ENCODE measurements at places on chromosomes 12 and 14.

DNA sequence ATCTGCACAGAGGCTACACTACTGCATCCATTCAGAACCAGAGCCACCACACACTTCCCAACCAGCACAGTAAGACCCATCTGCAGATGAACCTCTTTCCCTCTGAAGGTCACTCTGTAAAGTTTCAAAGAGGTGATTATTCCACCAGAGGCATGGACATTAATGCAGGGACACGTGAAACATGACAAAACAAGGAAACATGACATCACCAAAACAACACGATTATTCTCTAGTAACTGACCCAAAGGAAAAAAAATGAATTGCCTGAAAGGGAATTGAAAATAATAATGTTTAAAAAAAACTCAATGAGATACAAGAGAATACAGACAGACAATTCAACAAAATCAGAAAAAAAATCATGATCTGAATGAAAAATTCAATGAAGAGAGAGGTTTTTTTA lies 139.1 kb downstream of the RERGL start:
- no peak for DNase-seq

DNA sequence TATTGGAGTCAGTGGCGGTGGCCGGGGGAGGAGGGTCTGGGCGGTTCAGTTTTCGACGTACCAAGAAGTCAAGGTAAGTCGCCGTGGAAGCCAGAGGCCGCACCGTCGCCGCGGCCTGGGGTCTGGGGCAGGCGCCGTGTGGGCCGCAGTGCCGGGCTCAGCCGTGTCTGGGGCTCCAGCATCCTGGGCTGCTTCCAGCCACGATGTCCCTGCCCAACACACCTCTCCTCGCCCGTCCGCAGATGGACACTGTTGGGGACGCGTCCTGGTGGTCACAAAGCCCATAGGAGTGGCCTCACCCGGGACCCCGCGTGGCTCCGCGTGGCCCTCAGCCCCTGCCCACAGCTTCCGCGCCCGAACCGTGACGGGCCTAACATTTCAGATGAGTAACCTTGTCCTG lies 59.1 kb downstream of the FBRSL1 start:
- no peak for DNase-seq

GRCh38 chr14:74578479-74578878 lies 33.6 kb downstream of the LTBP2 start:
- DNase-seq = no peak

DNA sequence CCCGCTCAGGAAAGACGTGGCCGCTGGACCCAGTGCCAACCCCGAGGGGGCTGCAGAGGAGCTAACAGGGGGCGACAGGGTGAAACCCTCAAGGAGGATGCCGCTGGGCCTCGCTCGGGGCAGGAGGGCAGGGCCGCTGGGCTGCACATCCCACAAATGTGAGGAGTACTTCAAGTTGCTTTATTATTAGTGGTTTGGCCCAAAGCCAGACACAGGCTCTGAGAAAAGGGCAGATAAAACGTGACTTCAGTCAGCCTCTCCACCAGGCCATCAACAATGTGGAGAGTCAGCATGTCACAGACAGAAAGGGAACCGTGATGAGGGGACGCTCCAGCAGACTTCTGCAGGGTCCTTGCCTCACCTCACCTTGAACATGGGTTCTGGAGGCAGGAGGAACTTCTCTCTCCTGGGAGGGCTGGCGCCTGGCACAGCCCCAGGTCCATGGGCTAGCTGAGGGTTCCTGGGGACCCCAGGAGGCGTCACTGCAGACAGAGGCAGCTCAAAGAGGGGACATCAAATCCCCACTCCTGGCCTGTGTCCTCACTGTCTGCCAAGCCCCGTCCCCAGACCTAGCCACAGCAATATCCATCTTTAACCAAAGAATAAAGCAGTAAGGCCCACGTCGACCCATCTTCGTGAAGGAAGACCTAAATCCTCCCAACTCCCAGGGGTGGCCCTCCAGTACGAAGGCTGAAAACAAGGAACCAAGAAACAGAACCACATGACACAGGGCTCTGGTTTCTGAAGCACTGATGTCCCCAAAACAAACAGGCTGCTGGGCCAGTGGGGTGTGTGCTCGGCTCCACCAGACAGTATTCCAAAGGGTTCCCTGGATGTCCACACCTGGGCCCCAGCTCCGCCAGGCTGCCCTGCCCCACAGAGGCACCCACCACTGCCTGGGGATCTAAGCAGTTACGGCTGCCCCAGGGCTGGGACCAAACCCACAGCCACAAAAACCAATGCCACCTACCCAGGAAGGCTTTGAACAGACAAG lies 35.1 kb downstream of the CCDC85C start:
- DNase-seq = no peak

GRCh38 chr12:95205685-95206084 lies 11.6 kb downstream of the FGD6 start:
- DNase-seq = no peak

GRCh38 chr14:95444132-95445129 lies 72.0 kb downstream of the SYNE3 start:
- DNase-seq = no peak

DNA sequence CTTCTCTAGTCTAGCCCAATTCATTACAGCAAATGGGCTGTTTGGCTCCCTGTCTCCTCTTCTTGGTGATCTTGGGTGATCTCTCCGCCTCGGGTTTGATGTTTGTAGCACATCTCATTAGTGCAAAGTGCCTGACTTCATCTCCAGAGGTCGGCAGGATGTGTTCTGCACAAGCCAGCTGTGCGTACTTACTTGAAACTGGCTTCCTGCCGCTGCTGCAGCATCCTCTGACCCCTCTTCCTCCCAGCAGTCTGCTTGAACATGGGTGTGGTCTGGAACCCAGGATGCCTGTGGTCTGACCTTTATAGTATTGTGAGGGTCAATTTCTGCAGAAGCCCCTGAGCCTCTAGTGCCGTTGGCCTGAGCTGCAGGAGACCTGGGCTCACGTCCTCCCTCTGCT lies 99.2 kb downstream of the BEGAIN start:
- DNase-seq = no peak

GRCh38 chr12:51187370-51187987 lies 14.5 kb upstream of the TFCP2 start:
- DNase-seq = no peak

- DNase-seq = no peak
Observed at GRCh38 chr12:104319028-104319427, 15.5 kb downstream of the EID3 start.

DNA sequence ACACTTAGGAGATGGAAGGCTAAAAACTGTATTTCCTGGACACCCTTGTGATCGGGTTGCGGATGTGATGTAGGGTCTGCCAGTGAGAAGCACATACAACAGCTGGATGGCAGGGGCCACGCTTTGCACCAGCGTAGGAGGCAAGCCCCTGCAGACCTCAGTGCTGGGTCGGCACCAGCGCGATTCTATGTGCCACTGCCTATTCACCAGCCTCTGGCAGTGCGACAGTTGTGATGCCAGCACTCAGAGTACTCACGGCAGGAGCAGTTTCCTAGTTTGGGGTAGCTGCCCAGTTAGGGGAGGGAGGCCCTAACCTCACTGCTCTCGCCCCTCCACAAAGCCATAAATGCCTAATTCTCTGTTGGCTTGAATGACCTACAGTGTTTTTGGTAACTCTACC lies 31.6 kb downstream of the SPTLC2 start:
- no peak for DNase-seq

DNA sequence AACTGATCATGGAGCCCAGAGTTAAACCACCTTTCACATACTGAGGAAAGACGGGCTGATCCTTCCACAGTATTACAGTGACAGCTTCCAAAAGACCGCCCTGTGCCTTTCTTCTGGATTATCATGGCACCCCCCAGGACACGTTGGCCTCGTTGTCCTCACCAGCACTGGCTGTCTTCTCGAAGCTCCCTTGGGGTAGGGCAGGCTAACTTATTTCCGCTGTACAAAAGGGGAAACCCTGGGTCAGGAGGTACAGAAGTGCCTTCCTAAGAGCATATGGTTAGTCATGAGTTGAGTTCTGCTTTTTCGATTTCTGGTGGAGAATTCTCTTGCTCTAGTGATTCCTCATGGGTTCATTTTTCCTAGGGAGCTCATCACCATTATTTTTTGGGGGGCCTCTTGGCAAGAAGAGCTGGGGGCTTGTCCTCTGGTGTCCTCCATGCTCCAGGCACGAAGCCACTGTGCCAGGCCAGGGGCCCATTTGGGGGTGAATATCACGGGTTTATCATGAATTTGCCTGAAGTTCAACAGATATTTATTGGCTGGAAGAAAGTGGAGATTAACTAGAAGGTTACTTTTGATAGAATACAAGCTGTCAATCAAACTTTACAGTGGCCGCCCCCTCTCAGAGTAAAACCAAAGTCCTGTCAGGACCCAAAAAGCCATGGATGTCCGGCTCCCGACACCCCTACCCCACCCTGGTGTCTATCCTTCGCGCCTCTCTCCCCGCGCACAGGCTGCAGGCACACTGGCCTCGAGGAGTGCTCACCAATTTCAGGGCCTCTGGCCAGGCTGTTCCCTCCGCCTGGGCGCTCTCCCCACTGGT lies 8.8 kb upstream of the TRAF3 start:
- no peak for DNase-seq

DNA sequence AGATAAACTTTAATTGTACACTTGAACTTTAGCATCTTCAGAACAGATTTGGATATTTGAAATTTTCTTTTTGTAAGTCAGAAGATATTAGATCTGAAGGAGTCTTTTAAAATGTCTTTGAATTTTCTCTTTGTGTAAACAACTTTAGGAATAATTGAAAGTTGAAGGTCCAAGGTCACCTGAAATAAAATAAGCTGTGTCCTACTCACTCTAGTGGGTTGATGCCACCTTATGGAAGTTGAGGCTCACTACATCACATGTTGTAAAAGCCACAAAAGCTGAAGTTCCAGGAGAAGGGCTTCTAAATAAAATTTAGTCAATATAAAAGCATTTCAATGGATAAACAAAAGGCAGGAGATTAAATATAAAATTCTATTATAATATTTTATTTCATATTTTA lies 122.0 kb upstream of the ATXN7L3B start:
- no peak for DNase-seq

DNA sequence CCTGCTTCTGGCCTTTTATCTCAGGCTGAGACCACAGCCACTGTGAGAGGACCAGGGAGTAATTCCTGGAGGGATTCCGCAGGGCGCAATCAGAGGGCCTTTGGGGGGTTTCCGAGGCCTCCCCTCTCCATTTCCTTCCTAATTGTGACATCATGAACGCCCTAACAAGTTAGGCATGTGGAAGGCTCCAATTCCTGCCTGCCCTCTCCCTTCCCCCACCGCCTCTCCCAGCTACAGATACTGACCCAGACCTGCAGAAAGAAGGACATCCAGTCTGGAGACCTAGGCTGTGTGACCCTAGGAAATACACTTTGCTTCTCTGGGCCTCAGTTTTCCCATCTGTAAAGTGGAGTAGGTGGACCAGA lies 637.9 kb downstream of the MED13L start:
- DNase-seq = no peak

DNA sequence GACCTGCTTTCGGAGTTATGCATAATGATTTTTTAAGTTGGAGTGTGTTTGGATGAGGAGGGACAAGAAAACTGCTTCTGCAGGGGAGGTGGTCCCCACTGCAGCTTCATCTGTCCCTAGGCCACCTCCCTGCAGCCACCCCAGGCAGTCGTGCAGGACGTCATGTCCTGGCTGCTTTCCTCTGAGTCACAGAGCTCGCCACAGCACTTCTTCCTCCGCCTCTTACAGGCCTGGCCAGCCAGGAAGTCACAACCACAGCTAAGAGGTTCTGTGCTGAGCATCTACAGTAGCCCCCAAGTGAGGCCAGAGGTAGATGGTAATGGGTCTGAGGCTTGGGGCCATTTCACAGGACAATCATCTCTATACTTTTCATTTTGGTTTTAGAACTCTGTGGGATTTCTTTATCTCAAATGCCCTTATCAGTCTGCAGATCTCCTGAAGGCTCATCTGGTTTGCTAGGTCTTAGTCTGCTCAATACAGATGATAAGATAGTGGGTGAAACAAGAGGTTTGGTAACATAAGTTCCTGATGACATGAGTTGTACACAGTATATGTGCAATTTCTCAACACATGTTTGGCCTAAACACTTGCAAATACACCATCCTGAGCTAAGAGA lies 106.4 kb downstream of the ARF6 start:
- DNase-seq = peak; percentile 33

DNA sequence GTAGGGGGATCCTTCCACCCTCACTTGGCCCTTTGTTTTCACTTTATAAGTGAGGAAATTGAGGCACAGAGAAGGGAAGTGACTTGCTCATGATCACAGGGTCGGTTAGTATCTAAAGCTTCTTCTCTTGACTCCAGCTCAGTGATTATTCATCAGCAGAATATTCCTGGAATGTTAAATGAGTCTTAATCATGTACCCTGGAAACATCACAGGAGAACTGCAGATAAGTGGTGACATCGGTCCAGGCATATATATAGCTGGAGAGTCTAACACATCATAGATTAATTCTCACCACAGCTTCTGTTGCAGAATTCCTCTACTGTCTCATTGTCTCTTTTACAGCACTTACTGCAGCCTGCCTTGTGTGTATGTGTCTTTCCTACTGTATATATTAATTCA lies 69.9 kb downstream of the PAH start:
- DNase-seq = no peak

DNA sequence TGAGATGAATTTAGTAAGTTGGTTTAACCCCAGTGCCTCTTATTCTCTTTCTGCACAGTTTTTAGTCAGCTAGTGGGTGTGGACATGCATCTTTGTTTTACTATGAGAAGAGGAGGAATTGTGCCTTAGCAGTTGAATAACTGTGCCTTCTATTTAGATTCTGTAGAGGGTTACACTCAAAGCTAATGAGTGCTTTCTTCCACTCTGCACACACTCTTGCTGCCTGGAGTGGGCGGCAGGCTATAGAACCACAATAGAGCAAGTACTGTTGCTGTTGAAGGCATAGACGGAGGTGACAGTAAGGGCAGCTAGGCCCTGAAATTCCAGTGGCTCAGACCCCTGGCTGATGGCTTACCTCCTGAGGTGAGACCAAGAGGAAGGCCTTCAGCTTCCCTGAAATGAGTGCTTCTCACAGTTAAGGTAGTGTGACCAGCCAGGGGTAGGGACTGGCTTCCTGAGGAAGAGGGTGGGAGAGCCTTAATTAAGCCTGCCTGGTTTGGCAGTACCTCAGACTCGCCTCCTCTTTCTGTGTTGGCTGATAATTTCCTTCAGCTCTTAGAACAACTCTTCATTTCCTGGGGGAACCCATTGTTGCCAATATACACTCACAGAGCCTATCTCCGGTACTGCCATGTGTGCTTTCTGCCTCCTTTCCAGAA lies 24.7 kb downstream of the SUSD6 start:
- DNase-seq = peak; percentile 68

DNA sequence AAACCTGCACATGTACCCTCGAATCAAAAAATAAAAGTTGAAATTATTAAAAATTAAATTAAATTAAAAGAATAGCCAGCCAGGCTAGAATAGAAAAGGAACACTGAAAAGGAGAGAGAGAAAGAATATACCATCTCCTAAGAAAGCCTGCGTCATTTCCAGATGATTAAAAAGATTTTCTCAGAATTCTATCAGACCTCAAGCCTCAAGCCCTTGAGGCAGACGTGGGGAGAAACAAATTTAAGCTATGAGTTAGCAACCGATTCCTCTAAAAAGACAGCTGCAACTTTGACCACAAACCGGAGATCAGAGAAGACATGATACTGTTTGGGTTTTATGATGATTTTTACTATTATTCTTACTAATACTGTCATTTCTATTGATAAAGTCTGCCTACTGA lies 138.3 kb downstream of the KSR2 start:
- DNase-seq = no peak

GRCh38 chr14:23725980-23726710 lies 90.0 kb downstream of the DHRS2 start:
- no peak for DNase-seq
